CD4-positive, alpha-beta T cell (primary cell): ENCODE measurements at places on chromosomes 1 and 21. TPM values are rescaled to one million over a fixed set of nuclear protein-coding genes. Genes with fewer than 3 reads are reported as not detected.
A peak's percentile ranks its signal among the peaks of the same experiment; 100 is the strongest.

Gene RNF186
- not detected for total RNA-seq

DNA sequence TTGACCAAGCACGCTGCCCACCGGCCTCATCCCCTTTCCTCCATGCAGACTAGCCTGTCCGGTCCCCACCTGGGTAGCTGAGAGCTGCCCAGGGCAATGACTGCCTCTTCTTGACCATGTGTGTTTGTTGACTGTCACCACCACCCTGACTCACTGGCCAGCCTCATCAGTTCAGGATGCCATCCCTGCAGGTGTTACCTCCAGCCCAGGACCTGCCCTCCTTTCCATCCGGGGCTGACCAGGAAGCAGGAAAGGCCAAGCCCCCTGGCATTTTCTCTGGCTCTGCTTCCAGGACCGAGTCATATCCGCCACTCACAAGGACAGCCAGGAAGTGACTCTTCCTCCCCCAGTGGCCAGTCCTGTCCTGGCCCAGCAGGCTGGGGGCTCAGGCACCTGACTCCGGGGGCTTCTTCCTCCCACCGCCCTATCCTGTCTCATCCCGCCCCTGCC lies 17.1 kb downstream of the EPHA2 start:
- no peak for DNase-seq
- no peak overlapping the region for H3K27ac ChIP-seq
- H3K4me3 ChIP-seq: no peak overlapping the region
- H3K27me3 ChIP-seq: no peaks in the 10 kb centered on the region
- peaks cover 5% of the 10 kb centered on the region for H3K4me1 ChIP-seq

Gene AADACL3
- not detected for total RNA-seq

GRCh38 chr1:176551146-176551545 lies 88.2 kb downstream of the PAPPA2 start:
- H3K36me3 ChIP-seq: no peaks in the 10 kb centered on the region
- DNase-seq: no peak
- no peak overlapping the region for H3K27ac ChIP-seq
- no peak overlapping the region for H3K4me3 ChIP-seq
- peaks cover 5% of the 10 kb centered on the region for H3K27me3 ChIP-seq

Gene RGS1
- total RNA-seq: 428 TPM

- no peaks in the 10 kb centered on the region for H3K36me3 ChIP-seq
- H3K4me3 ChIP-seq: peak within 1 kb of the TSS; percentile 63
- H3K27ac ChIP-seq: peak within 1 kb of the TSS; percentile 53
- H3K27me3 ChIP-seq: no peaks in the 10 kb centered on the region
These were observed at the start of gene ELAPOR1 for GRCh38 chr1:109113590-109114341. TSS of gene ELAPOR1 (plus strand) at chr1:109114115. CDS start at chr1:109114184, 69 bp downstream.
